ENCODE measurements at places on chromosomes 4 and X.

DNA sequence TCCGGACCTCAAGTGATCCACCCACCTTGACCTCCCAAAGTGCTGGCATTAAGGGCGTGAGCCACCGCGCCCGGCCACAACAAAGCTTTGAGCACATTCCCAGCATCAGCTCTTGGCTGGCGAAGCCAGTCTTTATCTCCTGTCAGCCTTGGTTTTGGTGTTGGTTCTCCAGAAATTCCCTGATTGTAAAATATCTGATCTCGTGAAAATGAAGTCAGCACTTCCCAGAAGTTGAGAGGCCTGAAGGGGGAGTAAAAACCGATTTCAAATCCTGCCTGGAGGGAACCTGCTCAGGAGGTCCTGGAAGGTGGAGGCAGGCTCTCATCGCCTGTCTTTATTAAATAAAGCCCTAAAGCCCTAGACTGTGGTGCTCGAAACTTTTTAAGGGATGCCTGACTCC lies 33.6 kb downstream of the PTTG2 start:
- DNase-seq: no peak

GRCh38 chrX:40607381-40607780 lies 15.8 kb upstream of the MPC1L start:
- no peak for DNase-seq

GRCh38 chr4:24979554-24979953 lies 51.2 kb downstream of the LGI2 start:
- DNase-seq: no peak

GRCh38 chr4:55754754-55755350 lies 64.7 kb upstream of the EXOC1L start:
- DNase-seq: no peak

DNA sequence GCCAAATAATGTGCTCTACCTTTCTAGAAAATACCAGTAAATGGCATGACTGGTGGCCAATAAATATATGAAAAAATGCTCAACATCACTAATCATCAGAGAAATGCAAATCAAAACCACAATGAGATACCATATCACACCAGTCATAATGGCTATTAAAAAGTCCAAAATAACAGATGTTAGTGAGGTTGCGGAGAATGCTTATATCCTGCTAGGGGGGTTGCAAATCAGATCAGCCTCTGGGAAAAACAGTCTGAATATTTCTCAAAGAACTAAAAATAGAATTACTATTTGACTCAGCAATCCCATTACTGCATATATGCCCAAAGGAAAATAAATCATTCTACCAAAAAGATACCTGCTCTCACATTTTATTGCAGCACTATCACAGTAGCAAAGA lies 115.1 kb downstream of the RASGEF1B start:
- no peak for DNase-seq

DNA sequence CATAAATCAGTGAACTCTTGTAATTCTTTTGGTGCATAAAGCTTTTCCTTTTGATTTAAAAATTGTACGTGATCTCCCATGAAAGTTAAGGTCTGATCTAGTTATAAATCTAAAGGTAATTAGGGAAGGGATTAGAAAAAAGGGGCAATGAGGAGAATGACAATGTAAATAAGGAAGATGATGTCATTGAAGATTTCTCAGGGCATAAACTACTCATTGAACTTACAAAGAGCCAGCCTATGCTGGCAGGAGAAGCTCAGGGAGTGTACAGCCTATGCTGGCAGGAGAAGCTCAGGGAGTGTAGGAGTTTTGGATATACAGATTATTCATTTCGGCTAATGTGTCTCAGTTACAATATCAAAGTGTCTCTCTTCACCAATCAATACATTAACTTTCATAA lies 1533.5 kb upstream of the ADGRL3 start:
- DNase-seq: no peak

- DNase-seq: no peak
Observed at GRCh38 chr4:150145090-150145945, 67.1 kb downstream of the DCLK2 start.

- DNase-seq: no peak
Observed at GRCh38 chr4:3834663-3835521, 68.7 kb downstream of the ADRA2C start.

- no peak for DNase-seq
Observed at GRCh38 chr4:26108054-26108453, 194.0 kb downstream of the SMIM20 start.

- DNase-seq: no peak
Observed at GRCh38 chr4:5828005-5828391, 64.9 kb downstream of the CRMP1 start.

GRCh38 chrX:102745857-102746584 lies 25.5 kb downstream of the GPRASP3 start:
- peak; percentile 6 for DNase-seq

- DNase-seq: no peak
Observed at GRCh38 chr4:124937993-124938392, 225.5 kb upstream of the ANKRD50 start.

DNA sequence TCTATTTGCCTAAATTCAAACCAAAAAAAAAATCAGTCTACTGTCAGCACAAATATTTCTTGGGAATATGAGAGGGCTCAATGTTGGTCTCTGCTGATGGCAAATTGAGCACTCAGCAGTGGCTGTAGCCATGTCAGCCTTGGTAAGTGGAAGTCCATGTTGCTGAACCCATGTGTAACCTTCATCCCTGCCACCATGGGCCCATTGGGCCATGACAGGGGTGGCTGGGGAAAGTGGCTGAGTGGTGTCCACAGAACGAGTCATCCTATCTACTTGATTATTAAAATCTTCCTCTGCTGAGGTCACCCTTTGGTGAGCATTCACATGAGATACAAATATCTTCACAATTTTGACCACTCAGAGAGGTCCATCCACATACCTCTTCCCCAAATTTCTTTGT lies 56.8 kb upstream of the FAM9B start:
- no peak for DNase-seq

DNA sequence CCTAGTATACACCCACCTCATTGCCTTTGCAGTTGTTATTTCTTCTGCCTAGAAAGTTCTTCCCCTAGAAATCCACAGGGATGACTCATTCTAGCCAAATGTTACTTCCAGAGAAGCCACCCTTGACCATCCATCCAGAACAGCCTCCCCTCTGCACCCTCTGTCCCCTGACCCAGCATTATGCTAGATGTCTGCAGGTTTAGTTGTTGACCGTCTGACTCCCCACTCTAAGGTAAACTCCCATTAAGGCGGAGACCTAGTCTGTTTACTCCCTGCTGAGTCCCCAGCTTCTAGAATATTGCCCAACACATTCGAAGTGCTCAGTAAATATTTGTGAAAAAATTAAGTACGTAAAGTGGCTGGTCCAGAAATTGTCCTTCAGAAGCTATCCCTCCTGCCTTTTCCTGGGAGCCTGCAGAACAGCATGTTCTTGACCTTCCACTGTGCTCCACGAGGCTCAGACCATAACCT lies 11.0 kb downstream of the SRD5A3 start:
- DNase-seq: no peak

DNA sequence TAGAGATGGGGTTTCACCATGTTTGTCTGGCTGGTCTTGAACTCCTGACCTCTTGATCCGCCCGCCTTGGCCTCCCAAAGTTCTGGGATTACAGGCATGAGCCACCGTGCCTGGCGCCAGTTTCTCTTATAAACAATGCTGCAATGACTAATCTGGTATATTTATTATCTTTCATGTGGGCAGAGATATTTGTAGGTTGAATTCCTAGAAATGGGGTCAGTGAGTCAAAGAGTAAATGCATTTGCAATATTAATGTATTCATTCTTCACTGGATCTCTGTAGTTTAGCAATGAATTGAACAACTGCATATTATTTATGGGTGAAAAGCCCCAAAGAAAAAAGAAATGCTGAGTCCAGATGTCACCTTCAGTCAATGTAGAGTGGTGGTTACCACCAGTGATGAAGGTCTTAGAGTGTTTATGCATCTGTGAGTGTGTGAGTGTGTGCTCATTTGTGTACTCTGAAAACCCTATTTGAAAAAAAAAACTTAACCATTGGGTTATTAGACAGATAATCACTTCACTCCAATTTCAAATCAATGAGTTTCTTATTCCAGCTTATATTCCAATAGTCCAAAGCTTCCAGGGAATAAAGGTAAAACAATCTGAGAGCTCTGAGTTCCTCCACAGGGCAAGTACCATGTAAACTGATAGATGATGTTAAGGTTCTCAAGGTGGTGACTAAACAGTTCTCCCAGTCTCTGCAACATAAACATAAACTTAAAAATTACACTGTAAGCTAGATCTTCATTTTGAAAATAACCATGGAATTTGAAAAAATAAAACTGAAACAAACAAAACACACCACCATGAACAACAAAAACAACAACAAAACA lies 22.6 kb upstream of the CD38 start:
- DNase-seq: peak; percentile 39

DNA sequence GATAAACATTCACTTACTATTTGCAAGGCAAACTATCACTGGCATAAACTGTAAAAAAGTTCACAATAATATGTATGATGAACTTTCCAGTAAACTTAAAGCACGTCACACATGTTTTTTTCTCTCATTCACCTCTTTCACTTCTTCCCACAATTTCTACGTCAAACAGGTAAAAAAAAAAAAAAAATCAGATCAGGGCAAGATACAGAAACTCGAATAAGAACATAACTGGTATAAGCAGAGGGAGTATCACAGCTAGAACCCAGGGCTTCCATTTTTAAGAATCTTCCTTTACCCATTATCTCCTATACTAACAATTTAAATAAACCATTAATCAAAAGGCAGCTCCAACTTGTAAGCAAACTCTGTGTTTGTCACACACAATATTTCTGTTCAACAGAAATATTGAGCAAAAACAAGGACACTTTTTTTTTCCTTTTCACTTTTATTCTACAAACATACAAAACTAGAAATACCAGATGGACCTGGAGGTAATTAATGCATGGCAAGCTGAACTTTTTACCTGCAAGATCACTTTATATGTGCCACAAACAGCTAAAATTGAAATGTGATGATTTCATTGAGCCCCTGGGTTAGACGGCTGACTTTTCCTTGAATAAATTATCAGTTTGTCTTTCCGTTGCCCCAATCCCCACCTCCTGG lies 47.5 kb upstream of the NSUN7 start:
- DNase-seq: no peak

DNA sequence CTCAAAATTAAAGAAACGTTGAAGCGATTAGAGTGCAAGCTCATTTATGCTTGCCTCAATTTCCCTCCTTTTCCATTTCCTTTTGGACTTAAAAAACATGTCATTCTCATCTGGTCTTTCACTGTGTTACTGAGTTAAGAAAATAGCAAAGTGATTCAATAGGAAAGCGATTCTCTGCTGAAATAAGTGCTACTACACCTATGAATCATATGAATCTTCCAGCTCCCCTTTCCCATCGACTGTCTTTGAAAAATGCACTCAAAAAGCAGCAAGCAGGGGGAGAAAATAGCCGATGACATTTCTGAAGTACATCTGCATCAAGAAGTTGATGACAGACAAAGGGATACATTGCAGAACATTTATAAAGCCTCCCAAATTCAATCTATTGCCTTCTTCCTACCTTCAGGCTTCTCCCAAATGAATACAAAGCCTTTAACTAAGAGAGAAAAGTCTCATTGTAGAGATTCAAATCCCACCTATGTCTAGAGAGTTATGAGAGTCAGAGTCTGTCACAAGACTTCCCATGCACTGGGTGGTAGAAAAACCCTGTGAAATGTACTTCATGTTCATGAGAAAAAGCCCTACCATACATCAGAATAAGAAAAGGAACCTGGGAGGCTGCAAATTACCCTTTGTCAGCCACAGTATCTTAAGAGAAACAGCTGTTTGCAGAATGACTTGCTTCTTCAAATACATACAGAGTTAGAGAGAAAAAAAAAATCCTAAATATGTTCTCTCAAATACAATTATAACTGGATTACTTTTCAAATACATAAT lies 78.9 kb downstream of the MBNL3 start:
- no peak for DNase-seq

GRCh38 chrX:107146670-107147069 lies 28.0 kb upstream of the RBM41 start:
- DNase-seq: no peak

DNA sequence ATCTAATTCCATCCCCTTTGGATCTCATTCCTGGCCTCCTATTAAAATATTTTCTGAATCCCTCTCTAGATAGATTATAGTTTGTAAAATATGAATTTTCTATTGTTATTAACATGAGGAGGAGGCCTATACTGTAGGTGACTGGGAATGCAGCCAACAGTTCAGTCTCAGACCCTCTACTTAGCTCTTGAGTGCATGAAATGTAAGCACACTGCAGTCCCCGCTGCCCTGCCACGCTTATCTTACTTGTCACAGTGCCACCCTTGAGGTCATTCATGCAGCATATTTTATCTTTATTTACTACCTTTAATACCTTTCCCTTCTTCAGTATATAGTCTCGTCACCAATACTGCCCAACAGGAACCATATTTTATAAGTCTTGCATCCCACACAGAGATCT lies 151.0 kb downstream of the CAMK2D start:
- no peak for DNase-seq

DNA sequence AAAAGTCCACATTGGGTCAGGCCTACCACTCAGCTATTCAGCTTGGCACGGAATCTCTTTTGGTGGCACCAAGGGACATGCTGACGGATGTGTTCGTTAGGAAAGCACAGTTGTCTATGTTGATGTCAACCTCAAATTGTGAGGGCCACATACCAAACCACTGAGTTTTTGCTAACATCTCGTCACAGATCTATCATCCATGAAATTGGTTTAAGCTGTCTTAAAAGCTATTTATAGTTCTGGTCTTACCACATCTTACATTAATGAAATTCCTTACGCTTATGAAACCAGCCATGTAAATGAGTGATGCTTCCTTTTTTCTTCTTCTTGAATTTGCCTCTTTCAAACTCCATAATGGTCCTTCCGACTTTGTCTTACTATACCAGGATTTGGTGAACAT lies 101.5 kb downstream of the MGST2 start:
- no peak for DNase-seq

GRCh38 chr4:136750897-136751296 lies 781.4 kb downstream of the PCDH18 start:
- DNase-seq: no peak

- no peak for DNase-seq
Observed at GRCh38 chr4:89021062-89021461, 35.9 kb downstream of the FAM13A start.

- no peak for DNase-seq
Observed at GRCh38 chr4:12778706-12779105, 705.4 kb downstream of the RAB28 start.

GRCh38 chr4:123956204-123956603 lies 559.6 kb downstream of the SPRY1 start:
- no peak for DNase-seq
